ENCODE measurements at places on chromosomes 6 and 20.

DNA sequence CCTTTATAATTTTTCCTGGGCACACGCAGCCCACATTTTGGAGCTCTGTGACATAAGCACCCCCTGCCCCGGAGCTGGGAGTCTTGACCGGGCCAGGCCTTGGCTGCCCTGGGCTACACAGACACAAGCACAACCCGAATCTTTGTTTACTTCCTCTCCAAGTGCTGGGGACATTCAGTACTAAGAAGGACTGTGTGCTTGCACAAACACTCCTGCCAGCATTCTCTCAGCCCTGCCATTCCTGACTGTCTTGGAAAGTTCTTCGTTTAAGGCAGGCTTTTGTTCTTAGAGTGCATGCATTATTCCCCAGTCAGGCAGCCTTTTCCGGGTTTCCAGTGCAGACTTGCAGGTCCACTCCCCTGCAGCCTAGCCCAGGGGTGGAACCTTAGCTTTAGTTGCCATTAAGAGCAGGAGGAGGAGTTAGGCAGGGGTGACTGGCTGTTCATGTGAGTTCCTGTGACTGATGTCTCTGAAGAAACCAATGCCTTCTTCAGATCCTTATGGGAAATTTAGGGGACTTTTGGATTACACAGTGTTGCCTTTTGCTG lies 28.6 kb downstream of the FOXO3 start:
- DNase-seq, result no peak

- DNase-seq, result no peak
Observed at GRCh38 chr6:128499079-128499731, 21.2 kb downstream of the PTPRK start.

DNA sequence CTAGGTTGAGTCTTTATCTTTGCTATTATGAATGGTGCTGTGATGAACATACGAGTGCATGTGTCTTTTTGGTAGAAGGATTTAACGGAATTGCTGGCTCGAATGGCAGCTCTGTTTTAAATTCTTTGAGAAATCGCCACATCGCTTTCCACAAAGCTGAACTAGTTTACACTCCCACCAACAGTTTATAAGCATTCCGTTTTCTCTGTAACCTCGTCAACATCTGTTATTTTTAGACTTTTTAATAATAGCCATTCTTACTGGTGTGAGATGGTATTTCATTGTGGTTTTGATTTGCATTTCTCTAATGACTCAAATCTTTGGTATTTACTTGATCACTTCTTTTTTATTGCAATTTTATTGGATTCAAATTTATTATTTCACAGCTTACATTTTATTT lies 117.4 kb upstream of the HDGFL1 start:
- no peak for DNase-seq

DNA sequence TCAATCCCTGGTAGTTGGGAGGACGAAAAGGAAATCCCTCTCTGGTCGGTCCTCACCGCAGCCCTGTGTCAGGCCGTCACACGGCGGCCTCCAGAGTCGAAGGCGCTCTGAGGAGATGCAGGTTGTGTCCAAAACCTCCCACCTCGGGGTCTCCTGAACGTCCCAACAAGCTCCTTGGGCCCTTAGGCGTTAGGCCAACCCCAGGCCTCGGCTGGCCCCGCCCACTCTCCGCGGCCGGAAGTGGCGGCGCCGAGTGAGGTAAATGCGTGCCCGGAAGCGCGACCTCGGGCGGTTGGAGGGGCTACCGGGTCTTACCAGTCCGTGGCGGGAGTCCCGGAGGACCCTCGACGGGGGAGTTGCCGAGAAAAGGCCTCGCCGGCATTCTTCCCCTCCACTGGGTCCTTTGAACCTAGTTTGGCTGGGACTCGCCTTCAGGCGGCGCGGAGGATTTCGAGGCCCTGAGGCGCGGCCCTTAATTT lies at the start of gene TDRD6:
TDRD6 (plus strand) TSS at position 267 of the 479 bp plus-strand sequence. CDS start 244 bp downstream, outside the sequence.
- no peak for DNase-seq

DNA sequence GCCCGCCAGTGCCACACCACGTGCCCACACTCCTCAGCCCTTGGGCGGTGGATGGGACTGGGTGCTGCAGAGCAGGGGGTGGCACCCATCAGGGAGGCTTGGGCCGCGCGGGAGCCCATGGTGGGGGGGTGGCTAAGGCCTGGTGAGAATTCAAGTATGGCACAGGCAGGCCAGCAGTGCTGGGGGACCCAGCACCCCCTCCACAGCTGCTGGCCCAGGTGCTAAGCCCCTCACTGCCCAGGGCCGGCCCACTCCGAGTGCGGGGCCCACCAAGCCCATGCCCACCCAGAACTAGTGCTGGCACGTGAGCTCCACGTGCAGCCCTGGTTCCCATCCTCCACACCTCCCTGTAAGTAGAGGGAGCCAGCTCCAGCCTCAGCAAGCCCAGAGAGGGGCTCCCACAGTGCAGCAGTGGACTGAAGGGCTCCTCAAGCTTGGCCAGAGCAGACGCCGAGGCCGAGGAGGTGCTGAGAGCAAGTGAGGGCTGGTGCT lies 1091.1 kb upstream of the GJE1 start:
- no peak for DNase-seq

DNA sequence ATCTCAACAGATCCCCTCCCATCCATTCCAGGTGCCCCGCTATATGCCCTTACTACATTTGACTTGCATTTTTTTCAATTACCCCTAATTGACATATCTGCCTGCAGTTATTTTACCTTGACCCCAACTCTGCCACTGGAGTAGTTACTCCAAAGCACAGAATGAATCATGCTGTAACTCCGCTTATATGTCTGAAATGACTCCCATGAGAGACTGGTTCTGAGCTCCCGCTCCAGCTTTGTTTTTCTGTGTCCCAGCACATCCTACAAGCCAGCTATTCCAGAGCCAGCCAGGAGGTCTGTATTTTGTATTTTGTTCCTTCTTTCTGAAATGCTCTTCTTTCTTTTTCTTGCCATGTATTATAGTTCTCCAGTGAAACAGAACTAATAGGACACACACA lies 10.9 kb upstream of the NOX3 start:
- no peak for DNase-seq

- DNase-seq, result no peak
Observed at GRCh38 chr6:22873513-22874136, 304.3 kb downstream of the HDGFL1 start.

GRCh38 chr6:34391786-34392496 lies 528 bp downstream of the NUDT3 start:
- peak; percentile 85 for DNase-seq

DNA sequence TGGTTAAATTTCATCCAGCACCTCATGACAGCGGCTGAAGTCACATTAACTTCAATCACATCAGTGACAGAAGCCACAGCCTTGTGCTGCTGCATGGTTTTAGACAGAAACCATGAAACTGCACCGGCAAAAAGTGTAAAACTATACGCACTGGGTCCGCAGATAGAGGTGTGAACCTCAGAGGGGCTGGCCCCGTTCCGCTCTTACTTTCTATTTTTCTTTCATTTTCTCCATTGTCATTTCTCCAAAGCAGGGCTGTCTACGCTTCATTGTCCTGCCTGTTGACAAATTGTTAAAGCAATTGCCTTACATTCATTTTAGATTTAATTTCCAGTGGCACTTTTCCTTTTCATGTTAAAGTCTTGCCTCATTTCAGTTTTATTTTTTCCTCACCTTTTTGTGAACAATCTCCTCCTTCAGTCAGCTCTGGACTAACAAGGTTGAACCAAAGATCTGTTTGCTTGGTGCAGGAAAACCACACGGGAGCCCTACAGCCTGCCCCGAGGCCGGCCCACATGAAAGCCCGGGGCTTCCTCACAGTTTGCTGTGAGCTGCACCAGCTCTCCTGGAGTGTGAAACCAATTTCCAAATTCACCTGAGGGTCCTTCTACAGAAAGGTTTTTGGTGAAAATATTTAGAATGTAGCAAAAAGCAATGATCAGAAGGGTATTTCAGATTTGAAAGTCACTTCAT lies 63.7 kb downstream of the PRR18 start:
- no peak for DNase-seq

- no peak for DNase-seq
Observed at GRCh38 chr6:35161266-35161665, 20.1 kb upstream of the TCP11 start.

DNA sequence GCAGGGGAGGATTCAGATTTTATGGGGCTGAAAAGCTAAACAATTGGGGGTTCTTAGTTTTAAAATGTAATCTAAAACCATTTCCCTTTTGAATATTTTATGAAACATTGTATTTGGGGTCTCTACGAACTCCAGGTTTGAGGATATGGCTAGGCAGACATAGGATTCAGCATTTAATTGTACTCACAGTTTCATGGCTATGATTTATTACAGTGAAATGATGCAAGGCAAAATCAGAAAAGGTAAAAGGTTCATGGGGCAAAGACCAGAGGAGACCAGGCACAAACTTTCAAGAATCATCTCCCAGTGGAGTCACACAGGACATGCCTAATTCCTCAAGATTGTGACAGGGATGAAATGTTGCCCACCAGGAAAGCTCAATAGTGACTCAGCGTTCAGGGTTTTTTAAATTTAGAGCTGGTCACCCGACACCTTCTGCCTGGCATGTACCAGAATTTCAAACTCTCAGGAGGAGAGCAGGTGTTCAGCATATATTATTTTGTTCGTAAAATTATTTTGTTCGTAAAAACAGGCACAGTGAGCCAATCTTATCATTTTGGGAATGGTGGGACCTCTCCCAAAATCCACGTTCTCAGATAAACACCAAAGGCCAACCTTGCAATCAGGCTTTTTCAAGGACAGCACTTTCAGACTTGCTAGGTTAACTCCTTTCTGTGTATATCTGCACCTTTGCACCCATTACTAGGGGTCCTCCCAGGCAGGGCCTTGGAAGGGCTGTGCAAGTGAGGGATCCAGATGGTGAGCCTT lies 270.3 kb downstream of the NKAIN2 start:
- no peak for DNase-seq

DNA sequence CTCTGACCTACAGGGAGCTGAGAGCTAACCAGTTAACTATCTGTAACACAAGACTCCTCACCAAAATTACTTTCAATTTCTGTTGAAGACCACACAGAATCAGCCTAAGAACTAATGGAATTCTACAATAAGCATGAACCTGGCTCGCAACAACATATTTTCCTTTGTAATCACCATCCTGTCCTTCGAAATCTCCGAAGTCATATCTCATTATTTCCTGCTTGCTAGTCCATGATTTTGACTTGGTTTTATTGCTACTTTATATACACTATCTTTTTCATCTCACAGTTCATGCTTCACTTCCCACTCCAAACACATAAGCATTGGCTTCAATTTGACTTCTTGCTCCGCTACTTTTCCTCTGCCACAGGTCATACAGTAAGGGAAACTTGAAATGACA lies 405.8 kb upstream of the FKBP1C start:
- no peak for DNase-seq

GRCh38 chr6:169131390-169131789 lies 122.3 kb downstream of the THBS2 start:
- no peak for DNase-seq

DNA sequence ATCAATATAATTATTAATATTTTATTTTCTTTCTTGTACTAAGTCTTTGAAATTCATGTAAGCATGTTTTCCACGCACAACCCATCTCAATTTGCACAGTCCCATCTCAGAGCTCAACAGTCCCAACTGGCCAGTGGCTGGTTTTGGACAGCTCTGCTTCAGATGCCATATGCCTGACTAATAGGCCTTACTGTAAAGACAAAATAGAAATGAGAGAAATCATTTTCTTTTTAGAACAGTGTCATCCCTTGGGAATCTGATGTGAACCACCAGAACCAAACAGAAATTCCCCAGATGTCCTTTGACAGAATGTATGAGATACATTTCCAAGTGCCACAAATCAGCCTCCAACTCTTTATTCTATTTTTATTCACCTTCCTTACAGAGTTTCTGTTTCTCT lies 338.9 kb downstream of the ESR1 start:
- DNase-seq, result no peak

DNA sequence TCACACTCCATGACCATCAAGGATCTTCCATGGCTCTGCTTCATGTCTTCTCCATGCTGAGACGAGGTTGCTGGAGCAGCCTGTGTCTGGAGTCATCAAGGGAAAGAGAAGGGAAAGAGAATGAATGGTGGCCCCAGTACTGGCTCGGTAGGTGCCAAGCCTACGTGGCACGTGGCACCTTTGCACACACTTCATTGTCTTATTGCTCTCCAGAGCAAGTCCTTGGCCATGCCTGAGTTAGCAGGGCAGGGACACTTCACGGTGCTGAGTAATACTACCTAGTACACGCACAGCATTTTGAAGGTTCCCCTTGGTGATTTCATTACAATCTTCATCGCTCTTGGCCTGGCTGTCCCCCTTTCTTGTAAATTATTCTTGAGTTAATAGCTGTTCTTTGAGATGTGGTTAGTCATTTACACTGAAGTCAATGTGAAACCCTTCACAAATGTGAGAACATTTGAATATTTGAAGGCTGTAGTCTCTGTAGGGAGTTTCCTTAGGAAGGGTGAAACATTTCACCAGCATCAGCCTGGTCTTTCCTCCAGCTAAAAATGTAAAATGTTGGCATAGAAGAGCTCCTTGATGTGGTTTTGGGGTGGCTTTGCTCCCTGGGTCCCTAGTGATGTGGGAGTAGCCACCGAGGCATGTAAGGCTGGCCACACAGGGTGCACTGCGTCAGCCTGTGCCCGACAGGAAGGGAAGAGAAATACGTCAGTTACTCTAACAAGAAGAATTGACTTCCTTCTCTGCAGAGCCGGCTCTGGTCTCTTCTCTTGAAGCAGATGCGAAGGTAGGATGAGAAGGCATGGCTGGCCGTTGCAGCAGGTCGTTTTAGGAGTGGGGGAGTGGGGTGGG lies at the start of gene SYTL3:
SYTL3 (plus strand) TSS at position 766 of the 855 bp plus-strand sequence. CDS start 13,215 bp downstream, outside the sequence.
- DNase-seq, result peak; percentile 89

- no peak for DNase-seq
Observed at GRCh38 chr6:39714802-39715201, 10.4 kb downstream of the KIF6 start.

DNA sequence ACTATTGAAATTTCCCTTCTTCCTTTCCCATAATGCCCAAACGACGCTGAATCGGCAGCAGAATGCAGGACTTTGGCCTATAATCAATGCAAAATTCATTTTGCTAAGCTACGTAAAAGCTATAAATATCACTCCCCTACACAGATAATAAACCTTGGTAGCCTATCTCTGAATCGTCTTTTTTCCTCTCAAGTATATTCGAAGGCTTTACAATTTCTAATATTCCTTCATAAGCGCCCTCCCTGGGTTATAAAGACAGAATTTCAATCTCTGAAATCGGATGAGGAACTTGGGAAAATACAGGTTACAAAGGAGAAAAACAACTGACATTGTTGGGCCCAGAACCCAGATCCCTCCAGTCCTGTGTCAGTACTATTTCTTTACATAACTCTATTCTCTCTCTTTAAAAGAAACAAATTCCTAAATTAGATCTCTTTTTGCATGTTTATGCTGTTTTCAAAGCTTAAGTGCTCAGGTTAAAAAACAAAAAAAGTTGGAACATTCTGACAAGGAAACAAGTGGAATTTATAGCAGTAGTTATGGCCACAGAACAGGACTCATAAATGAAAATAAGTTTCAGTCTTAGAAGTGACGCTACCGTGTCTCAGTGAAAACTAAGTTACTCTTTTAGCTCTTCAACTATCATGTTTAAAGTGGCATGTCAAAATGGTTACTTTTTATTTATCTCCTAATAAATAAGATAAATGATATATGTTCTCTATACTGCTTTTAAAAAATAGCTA lies 84.5 kb downstream of the SESN1 start:
- no peak for DNase-seq

GRCh38 chr6:73234733-73235132 lies 9.4 kb upstream of the KHDC1L start:
- no peak for DNase-seq

- DNase-seq, result no peak
Observed at GRCh38 chr6:148358196-148358785, 15.7 kb downstream of the SASH1 start.
